ENCODE measurements at places on chromosomes 7 and 10.

DNA sequence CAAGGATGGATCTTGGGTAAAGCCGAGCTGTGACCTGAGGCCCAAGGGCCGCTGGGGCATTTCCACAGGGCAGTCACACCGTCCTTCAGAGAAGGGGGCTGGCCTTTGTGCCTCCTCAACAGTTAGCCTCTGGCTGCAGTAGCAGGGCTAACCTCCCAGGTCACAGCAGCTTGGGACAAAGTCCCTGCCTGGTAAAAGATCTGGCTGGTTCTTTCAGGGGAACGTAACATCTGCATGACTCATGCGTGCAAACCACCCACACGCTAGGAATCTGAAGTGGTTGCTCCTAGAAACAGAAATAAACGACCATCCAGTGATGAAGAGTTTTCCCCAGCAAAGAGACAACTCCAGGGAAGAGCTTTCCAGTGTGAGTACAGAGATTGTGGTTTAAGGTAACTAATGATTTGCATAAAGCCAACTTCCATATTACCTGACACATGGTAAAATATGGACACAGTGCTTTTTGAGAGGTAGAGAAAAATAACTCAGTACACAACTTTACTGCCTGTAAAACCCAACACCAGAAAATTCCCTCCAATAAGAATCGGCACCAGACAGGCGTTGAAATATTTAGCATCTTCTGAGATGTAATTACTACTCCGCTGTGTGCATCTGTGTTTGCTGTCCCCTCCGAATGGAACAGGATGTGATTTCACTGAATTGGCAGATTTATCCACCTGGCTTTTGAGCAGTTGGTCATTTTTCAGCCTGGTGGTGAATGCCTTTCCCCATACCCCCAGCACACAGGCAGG lies 84.9 kb upstream of the ADRB1 start:
- DNase-seq: peak; percentile 85

GRCh38 chr7:157279741-157280215 lies 57.0 kb upstream of the DNAJB6 start:
- no peak for DNase-seq

DNA sequence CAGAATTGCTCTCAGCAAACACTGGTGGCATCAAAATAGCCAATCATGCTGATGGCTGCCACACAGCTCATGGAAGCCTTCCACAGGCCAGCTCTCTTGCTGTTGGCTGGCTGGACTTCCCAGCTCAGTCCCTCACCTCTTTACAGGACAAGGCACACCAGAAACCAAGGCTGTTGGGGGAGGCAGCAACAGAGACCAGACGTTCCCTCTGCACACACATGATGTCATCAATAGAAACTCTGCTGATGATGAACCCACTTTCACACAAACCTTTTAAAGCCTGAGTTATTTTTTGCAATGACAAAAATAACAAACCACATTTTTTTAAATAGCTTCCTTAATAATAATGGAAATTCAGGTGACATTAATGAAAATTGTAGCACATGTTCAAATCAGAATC lies 300.9 kb upstream of the C7orf33 start:
- peak; percentile 18 for DNase-seq

- no peak for DNase-seq
Observed at GRCh38 chr7:2763597-2763996, 75.6 kb downstream of the AMZ1 start.

DNA sequence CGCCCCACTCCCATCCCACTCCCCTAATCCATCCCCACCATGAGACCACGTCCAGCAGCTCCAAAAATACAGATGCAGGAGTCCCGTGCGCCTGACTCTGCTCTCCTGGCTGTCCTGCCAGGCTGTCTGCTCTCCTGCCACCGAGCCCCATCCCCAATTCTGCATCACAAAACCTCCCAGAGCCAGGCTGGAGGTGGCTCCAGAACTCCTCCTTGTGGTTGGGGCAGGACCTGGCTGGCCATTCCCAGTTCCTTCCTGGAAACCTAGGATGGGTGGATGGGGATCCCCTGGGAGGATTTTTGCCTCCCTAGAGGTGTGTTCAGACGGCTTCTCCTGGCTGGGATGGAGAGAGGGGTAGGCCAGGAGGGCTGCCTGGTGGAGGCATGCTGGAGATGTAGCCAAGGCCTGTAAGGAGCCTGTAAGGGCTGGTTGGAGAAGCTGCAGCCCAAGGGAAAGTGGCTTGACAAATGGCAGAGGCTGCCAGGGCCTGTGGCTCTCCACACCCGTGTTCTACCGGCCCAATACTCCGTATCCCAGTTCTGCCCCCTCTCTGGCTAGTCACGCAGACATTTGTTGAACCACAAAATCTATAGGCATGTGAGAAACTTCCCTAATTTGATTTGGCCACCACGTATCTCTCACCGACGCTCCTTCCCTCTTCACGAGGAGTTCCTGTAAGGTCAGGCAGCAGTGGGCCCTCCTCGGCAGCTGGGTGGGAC lies 99.3 kb downstream of the ARHGAP22 start:
- DNase-seq: peak; percentile 16

GRCh38 chr10:131901181-131901829 lies 497 bp downstream of the PPP2R2D start:
- peak; percentile 43 for DNase-seq

DNA sequence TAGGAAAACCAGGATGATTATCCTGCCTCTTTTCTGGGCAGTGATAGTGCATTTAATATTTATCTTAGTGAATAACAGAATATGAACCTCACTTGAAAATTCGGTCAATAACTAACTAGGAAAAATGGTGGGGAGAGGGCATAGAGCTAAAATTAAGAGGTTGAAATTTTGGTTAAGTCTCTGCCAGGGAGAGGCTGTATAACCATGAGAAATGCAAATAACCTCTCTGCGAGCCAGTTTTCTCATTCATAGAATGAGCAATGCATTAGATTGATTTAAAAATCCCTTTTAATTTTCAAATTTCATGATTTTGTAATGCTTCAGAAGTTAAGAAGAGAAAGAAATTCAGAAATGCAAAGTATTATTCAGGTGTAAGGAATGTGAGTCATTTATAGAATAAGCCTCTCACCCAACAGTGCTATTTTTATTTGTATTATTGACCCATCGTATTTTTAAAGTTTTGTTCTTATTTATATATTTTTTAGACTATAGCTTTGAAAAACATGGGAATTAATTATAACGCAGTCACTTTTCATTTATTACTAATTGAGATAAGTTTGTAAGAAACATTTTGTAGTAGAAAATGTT lies 104.7 kb downstream of the PHF14 start:
- no peak for DNase-seq

- no peak for DNase-seq
Observed at GRCh38 chr10:120421250-120421649, 35.8 kb upstream of the PLPP4 start.

DNA sequence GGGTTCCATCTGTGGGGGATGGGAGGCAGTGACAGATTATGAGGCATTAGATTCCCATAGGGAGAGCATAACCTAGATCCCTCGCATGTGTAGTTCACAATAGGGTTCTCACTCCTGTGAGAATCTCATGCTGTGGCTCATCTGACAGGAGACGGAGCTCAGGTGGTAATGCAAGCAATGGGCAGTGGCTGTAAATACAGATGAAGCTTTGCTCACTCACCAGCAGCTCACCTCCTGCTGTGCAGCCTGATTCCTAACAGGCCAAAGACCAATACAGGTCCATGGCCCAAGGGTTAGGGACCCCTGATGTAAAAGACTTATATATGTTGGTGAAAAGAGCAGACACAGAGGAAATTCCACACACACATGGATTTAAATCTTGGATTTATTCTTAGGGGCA lies 370.2 kb downstream of the NRG3 start:
- peak; percentile 73 for DNase-seq

- DNase-seq: peak; percentile 60
Observed at GRCh38 chr7:108284349-108285002, 154.3 kb upstream of the LAMB4 start.

GRCh38 chr7:34709771-34710170 lies 51.8 kb downstream of the NPSR1 start:
- DNase-seq: no peak

DNA sequence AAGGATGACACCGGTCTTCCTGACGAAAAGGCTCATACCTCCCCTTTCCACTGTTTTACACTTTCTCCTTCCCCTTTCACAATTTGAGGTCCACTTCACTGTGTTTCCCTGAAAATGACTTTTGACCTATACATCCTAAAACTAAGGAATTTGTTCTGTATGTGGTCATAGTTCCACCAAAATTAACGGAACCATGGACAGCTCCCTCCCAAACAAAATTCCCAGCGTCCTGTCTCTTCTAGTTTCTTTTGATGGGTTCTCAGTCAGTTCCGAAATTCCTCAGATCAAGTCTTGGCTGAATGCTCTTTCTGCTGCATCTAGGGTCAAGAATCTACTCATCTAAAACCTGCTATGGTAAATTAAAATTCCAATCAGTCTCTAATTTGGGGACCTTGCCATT lies 1191.9 kb downstream of the CNTNAP2 start:
- no peak for DNase-seq

- peak; percentile 22 for DNase-seq
Observed at GRCh38 chr7:142880876-142881505, 4.6 kb downstream of the TRPV6 start.

GRCh38 chr7:143227806-143228205 lies 6.0 kb downstream of the TAS2R40 start:
- no peak for DNase-seq

DNA sequence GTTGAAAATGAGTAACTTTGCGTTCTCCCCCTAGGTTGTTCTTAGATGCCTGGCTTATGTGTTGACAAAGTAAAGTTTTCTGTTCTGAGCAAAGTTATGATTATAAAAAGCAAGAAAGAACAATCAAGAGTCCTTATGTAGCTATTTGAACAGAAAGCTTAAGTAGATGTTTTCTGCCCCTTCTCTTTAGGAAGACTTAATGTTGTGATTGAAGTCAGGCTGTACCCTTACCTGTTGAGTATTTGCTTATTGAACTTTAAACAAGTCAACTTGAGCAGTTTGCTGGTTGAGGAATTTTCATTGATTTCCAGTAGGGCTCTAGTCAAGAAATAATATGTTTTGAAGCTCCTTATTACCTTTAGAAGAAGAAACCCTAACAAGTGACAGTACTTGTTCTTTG lies 33.9 kb upstream of the VDAC2 start:
- no peak for DNase-seq

DNA sequence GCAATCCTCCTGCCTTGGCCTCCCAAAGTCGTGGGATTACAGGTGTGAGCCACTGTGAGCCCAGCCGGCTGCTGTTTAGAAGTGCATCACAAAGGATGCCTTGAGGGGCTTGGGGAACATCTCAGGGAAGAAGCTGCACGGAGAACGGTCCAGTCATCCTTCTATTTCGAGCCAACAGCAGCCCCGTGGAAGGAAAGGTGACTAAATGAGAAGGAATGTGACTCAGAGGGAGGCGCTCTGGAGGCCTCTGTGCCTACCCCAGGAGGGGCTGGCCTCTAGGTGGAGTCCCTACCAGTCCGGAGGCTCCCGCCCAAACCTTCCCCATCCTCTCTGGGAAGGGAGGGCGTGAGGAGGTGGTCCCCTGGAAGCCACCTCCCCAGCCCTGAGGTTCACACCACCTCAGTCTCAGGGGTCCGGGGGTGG lies 76.2 kb downstream of the CTBP2 start:
- DNase-seq: no peak

GRCh38 chr10:31604646-31605170 lies 285.7 kb downstream of the ZEB1 start:
- no peak for DNase-seq

- DNase-seq: no peak
Observed at GRCh38 chr10:129174232-129175014, 292.6 kb upstream of the MGMT start.

DNA sequence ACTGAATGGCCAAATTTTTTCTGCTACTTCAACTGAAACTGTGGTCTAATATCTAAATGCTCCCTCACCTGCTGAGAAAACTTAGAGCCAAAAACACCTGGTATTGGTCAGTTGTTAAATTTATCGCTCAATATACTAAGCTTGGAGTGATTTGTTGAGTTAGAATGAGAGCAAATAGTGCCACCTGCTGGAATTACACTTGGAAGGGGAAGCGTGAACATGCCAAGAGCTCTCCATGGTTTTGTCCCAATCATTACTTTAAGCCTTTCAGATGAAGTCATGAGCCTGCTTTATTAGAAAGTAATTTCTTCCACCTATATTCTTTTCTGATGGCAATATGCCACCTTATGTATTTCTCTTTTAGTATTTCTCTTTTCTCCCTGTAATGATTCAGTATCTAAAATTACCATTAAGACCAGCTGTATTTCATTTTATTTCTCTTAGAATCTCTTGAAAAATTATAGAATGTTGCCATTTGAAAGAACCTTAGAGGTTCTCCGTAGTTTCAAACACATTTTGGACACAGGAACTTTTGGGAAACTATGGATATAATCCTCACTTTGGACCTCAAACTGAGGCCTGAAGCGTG lies 447.8 kb upstream of the C7orf33 start:
- DNase-seq: peak; percentile 82

DNA sequence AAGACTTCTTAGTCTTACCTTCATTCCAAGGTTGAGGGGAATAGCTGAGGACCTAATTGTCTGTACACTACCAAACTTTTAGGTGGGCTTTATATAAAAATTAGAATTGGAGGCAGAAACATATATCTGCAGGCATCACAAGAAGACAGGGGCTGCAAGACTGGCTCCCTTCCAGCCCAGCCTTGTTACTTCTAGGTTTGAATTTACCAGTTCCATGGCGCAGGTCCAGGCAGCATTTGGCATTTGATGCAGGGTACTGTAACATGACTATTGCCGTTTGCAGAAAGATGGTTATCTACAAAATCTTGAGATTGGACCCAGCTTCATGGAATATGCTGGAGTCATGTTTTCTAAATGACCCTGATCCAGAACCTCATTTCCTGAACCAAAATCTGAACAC lies 105.4 kb upstream of the RHOBTB1 start:
- DNase-seq: peak; percentile 67

DNA sequence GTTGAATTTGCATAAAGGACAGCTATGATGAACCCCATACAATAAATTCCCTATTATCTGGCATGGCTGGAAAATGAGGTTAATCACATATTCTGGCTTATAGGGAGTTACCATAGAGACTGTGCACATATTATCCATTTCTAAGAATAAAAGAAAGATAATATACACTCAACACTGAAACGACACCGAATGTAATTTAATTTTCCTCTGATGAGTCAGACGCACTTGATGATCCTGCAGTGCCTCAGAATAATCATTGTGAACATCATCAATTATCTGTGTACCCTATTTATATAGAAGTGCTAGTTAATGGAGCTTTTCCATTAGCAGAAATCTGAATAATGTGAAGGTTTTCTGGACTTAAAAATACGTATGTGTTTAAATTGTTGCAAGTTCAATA lies 60.2 kb downstream of the SGCE start:
- no peak for DNase-seq

DNA sequence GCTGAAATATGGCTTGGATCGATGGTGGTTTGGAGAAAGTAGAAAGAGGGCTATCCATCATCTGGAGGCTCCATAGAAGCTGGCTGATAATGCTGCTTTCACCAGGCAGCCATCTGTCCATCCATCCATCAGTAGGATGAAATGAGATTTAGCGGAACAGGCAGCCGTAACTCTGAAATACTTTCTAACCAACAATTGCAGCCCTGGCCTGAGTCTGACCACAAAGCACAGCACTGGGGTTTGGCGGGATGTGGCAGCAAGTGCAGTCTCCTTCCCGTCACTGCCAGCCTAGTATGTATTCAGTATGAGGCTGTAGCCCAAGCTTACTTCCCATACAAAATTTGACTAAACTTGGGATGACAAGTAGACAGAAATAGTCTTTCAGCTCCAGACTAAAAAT lies 38.0 kb downstream of the R3HCC1L start:
- no peak for DNase-seq

- DNase-seq: no peak
Observed at GRCh38 chr10:4407783-4408182, 418.2 kb upstream of the AKR1E2 start.
